H1 (cell line): ENCODE measurements at places on chromosomes 7 and 10.

DNA sequence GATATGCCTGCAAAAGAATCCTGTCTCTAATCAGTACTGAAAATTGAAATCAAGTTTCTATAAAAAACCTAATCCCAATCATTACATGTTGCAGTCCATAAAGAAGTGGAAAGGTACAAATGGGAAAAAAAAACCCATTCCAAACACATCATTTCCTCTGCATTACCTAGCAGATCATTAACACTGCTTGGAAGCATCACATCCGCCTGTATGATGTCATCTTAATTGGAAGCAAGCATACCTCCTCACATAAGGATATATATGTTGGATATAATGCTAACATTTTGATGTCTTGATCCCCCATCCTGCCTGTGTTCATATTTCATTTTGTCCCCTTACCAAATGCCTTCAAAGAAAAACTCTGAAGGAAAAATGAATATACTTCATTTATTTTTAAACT is 241.3 kb upstream of the AOAH start:
- DNase-seq: no peak

- no peak for DNase-seq
These were observed 167.2 kb upstream of the HGF start for GRCh38 chr7:81937091-81937490.

DNA sequence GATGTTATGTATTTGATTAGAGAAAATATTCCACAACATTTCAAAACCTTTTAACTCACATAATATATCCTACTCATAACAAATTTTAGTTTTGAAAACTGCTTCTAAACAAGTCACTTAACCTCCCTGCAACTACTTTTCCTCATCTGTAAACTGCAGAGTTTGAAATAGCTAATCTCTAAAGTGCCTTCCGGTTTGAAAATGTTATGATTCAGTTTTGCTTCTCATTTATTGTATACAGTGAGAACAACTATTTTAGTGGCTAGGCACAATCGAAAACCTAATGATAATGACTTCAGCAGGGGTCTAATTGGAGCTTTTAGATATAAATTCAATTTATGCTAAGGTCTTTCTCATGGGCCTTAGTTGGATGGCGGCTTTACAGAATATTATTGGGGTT is 30.7 kb upstream of the TEX47 start:
- no peak for DNase-seq

GRCh38 chr10:30059209-30060107 is at the start of gene JCAD:
Gene JCAD, minus strand, starts transcription at chr10:30059586. Its CDS starts 11,774 bp downstream, at chr10:30047812.
- DNase-seq: no peak

GRCh38 chr7:137017221-137017620 is 148.8 kb downstream of the CHRM2 start:
- DNase-seq: no peak

- DNase-seq: no peak
These were observed 2.6 kb downstream of the ABI1 start for GRCh38 chr10:26857991-26858706.

DNA sequence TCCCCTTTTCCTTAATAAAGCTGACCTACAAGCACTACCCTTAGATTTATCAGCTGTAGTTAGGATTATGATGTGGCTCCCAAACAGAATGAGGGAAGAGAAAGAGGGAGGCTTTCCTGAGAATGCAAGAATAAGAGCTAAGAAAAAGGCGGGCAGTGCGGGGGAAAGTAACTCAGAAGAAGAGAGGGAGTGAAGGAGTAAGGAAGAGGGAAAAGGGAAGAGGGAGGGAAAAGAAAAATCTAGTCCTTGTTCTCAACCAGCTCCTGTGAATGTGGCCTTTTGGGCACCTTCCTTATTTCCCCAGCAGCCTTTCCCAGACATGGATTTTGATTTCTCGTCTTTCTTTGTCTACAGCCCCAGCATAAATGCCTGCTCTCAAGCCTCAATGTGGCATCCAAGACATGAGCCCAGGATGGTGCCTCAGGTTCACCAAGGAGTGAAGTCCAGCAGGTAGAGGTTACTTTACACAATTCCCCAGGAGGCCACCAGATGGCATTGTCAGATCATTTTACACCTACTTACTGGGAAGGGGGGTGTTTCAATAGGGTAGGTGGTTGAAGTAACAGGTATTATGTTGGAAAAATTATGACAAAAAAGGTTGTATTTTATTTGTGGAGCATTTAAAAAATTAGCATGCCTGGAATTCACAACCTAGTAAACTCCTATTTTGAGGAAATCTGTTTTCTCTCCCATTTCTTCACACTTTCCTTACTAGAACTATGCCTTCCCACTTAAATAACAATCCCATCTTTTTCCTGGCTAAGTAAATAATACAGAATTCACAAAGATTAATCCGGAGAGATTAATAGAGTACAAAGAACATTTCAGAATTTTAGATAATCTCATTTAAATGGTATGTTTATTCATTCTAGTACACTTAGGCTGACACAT is 106.5 kb downstream of the HTR7 start:
- DNase-seq: peak; percentile 79

DNA sequence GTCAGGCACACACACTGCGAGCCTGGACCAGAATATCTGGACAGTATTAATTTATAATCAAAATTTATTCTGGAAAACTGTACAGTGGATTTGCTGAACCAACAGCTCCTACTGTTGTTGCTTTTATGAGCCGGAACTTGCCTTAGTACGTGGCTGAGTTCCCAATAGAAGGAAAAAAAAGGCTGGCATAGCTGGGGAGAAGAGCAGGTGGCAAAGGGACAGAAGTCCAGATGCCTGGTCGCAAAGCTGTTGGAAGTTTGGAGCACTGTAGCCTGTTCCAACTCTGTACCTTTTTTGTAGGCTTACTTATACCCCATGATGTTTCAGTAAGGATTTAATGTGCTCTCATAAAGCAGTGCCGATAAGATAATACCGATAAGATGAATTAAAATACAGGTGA is 333.8 kb downstream of the ABCA13 start:
- no peak for DNase-seq

- DNase-seq: no peak
These were observed 29.0 kb downstream of the UPP1 start for GRCh38 chr7:48118041-48118440.

DNA sequence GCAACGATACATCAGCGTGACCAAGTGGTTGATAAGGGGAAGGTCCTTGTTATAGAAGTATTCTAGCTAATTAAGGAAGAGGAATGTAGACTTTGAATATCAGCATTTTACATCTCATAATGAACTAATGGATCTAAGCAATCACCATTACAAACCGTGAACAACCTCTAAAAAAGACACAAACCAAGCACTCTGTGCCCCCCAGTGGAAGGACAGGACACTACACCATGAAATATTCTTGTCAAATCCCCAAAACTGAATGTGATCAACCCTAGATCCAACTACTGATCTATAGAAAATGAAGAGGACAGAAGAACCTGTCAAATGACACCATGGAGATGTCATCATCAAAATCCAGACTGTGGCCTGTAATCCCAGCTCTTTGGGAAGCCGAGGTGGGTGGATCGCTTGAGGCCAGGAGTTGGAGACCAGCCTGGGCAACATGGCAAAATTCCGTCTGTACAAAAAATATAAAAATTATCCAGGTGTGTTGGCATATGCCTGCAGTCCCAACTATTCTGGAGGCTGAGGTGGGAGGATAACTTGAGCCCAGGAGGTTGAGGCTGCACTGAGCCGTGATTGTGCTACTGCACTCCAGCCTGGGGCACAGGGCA is 111.3 kb upstream of the CARD11 start:
- no peak for DNase-seq

GRCh38 chr10:101458869-101459268 is 104.9 kb downstream of the BTRC start:
- DNase-seq: no peak

- DNase-seq: no peak
These were observed 217.7 kb downstream of the PRKG1 start for GRCh38 chr10:51291961-51292360.

- no peak for DNase-seq
These were observed 79.8 kb upstream of the PTN start for GRCh38 chr7:137423321-137423720.

DNA sequence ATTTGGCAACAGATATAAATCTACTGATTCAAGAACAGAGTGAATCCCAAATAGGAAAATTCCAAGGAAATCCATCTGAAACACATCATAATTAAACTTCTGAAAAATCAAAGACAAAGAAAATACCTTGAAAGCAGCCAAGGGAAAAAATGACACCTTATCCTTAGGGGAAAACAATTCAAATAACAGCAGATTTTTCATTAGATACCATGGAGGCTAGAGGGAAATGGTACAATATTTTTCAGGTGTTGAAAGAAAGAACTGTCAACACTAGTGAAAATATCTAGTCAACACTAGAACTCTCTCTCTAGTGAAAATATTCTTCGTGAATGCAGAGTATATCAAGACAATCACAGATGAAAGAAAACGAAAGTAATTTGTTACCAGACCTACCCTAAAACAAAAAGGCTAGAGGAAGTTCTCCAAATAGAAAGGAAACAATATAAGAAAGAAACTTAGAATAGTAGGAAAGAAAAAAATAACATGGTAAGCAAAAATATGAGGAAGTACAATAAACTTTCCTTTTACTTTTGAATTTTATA is 5.7 kb upstream of the FAM241B start:
- DNase-seq: no peak

DNA sequence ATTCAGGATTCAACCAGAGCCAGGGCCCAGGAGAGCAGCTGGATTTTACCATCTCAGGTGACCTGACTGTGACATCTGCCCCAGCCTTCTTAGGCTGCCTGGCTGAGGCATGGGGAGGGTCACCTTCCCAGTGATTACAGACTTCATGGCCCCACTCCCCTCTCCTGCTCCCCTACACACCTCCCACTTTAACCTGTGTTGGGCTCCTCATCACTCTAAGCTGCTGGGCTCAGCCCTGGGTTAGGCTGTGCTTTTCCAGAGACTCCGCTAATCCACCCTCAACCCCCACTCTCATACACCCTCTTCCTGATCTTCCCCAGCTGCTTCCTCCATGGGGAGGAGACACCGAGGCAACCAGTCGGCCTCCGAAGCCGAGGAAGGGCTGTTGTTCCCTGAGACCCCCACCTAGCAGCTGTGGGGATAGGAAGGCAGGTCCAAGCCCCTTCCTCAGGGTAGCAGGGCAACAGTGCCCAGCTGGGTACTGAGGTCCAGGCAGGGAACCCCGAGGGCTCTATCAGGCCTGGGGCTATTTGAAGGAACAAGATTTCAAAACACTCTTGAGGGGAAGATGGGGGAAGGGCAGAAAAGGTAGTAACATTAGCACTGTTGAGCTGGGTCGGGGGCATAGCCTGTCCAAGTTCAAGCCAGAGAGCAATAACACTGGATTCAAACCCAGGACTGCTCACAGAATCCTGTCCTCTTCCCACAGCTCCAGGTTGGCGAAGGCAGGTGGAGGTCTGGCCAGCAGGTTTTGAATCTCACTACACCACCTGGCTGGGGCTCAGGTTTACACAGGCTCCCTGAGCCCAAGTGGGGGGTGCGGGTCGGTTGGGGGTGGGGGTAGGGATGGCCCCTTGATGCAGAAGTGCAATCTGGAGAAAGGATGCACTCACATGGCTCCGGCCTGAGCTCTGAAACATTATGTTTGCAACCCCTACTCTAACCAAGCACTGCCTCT is 1.8 kb downstream of the IMPDH1 start:
- no peak for DNase-seq

DNA sequence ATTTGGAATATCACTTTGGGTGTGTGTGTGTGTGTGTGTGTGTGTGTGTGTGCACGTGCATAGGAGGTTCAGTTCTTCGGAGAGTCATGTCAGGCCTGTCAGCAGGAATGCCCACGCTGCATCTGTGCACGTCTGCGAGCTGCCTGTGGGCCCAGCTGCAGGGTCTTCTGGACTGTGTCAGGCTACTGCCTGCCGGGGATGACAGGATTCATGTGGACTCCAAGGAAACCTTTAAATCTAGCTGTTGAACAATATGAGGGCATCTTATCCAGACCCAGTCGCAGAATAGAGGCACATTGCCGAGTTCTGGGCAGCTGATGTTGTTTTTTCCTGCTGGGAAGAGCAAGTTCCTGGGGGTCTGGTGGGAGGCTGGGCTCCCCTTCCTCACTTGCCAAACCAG is 19.0 kb downstream of the AQP1 start:
- peak; percentile 28 for DNase-seq

GRCh38 chr10:35896001-35896400 is 253.9 kb upstream of the FZD8 start:
- DNase-seq: no peak

GRCh38 chr7:87497482-87497881 is 22.0 kb upstream of the ABCB4 start:
- DNase-seq: no peak

DNA sequence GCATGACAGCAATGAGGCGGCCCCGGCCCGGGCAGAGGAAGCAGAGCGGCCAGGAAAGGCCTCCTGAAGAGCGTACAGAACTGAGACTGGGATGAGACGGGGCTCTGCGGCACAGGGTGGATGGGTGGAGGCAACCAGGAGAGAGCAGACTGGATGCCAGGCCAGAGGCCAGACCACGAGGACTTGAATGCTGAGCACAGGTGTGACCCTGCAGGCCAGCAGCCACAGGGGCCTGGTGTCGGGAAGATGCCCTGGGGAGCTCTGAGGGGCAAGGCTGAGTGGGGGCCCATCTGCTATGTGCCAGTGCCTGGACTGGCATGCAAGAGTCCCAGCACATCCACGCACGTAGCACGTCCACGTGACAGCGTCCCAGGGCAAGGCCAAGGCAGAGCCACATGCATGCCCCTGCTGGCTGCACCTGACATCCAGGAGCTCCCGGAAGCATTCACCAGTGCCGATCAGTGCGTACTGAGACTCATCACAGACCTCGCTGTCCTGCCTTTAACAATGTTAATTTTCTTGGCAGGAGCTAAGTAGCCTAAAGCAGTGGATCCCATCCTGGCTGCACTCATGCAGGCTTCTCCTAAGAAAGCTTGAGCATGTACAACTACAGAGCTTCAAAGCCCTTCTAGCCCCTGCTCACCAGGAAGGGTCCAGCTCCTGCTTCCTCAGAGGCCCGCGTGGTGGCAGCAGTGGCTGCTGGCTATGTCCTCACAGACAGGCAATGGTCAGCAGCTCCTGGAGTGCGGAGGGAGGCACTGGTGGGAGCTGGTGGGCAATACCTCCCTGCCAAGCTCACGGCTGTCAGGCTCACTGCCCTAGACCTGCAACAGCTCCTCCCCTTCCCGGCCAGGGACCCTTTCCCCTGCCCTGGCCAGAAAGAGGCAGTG is 18.0 kb downstream of the GRID1 start:
- no peak for DNase-seq

DNA sequence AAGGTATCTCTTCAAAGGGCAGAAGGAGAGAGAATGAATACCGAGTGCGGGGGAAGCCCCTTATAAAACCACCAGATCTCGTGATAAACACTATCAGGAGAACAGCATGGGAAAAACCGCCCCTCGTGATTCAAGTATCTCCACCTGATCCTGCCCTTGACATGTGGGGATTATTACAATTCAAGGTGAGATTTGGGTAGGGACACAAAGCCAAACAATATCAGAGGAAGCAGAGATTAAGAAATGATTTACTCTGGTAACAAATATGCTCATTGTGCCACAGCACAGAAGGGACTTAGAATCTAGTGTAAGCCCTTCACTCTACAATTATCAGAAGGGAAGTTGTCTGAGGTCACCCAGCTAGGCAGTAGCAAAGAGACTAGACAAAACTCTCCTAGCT is 40.1 kb upstream of the ZNRF2 start:
- DNase-seq: no peak

GRCh38 chr7:81573932-81574331 is 195.9 kb downstream of the HGF start:
- DNase-seq: no peak
